Stimulated activated memory B cell treated with anti-CD40 and anti-IgM and Interleukin-4, amounts not matched to agents 10 μg/mL and 1 μg/mL and 100 μg/mL, for 72 hours (primary cell): ENCODE measurements at places on chromosomes 16 and 17.
A peak's percentile ranks its signal among the peaks of the same experiment; 100 is the strongest.

GRCh38 chr17:80359422-80360110 lies 55.4 kb upstream of the ENDOV start:
- peak overlapping the region; percentile 59 for H3K27ac ChIP-seq
- ATAC-seq, result no peak
- H3K27me3 ChIP-seq, result no peaks in the 10 kb centered on the region
- H3K4me1 ChIP-seq, result no peaks in the 10 kb centered on the region
- H3K4me3 ChIP-seq, result no peak overlapping the region

GRCh38 chr16:3220839-3221238 lies 14.1 kb downstream of the ZNF200 start:
- no peak overlapping the region for H3K27ac ChIP-seq
- peaks cover 6% of the 10 kb centered on the region for H3K4me1 ChIP-seq
- H3K4me3 ChIP-seq, result no peak overlapping the region
- no peak for ATAC-seq

GRCh38 chr17:8014558-8014850 lies 12.1 kb downstream of the GUCY2D start:
- no peak for ATAC-seq
- H3K36me3 ChIP-seq, result no peaks in the 10 kb centered on the region
- no peak overlapping the region for H3K27ac ChIP-seq
- H3K4me1 ChIP-seq, result peaks cover 28% of the 10 kb centered on the region
- H3K27me3 ChIP-seq, result peaks cover 54% of the 10 kb centered on the region
- H3K4me3 ChIP-seq, result no peak overlapping the region

GRCh38 chr17:43599835-43600234 lies 53.7 kb upstream of the ETV4 start:
- no peak overlapping the region for H3K4me3 ChIP-seq
- no peak overlapping the region for H3K27ac ChIP-seq
- no peaks in the 10 kb centered on the region for H3K27me3 ChIP-seq
- ATAC-seq, result no peak
- no peaks in the 10 kb centered on the region for H3K36me3 ChIP-seq
